ENCODE measurements at places on chromosomes 6 and 20.

DNA sequence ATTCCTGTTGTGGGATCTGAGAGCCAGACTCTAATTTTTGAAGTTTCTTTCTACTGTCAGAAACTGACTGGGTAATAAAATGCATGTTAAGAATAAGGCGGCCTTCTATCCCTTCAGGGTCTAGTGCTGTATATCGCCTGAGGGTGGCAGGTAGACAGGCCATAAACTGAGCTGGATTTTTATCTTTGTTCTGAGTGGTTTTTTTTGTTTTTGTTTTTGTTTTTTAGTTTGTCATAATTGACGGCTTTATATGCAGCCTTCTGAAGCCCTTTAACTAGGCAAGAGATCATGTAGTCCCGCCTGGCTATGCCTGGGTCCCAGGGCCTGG lies 747.7 kb upstream of the ADGRB3 start:
- DNase-seq = no peak

- no peak for DNase-seq
These were observed 92.7 kb upstream of the CD93 start for GRCh38 chr20:23178806-23179205.

- no peak for DNase-seq
These were observed 41.5 kb upstream of the TENT5A start for GRCh38 chr6:81793821-81794475.

DNA sequence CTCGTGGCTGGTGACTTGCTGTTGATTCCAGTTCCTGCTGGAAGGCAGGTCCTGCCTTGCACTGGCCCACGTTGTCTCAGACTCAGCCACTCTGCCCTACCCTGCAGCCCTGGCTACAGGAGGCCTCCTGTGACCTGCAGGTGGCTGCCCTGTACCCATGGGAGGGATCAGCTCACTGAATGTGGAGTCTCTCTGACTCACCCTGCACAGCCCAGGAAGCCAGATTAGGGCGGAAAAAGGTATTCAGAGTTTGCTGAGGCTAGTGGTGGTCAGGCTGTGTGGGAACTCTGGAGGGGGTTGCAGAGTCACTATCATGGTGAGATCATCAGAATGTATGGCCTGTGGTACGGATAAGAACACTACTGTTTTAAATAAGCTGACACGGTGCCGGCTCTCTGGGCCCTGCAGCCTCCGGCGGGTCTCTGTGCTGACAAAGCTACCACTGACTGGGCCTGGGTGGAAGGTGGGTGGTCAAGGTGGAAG lies 24.7 kb upstream of the PYGB start:
- peak; percentile 84 for DNase-seq

GRCh38 chr6:50899306-50899870 lies 80.7 kb downstream of the TFAP2B start:
- no peak for DNase-seq

DNA sequence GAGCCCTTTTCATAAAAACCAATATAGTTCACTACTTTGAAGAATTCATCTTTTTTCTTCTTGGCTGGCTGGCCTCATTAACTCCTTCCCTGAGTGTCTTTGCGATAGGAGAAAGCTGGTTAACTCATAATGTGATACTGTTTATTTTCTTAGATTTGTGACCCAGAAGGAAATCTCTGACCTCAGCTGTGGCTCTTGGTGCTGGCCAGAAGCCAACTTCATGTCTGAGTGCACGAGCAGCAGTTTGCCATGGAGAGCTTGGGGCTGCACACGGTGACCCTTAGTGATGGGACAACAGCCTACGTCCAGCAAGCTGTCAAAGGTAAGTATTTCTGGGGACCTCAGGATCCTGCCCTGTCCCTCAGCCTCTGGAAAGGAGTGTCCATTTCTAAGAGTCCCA lies 16.7 kb upstream of the DEF6 start:
- no peak for DNase-seq

GRCh38 chr6:71029555-71029954 lies 72.7 kb upstream of the B3GAT2 start:
- no peak for DNase-seq

GRCh38 chr20:49768204-49769047 lies 44.2 kb upstream of the SLC9A8 start:
- peak; percentile 79 for DNase-seq

DNA sequence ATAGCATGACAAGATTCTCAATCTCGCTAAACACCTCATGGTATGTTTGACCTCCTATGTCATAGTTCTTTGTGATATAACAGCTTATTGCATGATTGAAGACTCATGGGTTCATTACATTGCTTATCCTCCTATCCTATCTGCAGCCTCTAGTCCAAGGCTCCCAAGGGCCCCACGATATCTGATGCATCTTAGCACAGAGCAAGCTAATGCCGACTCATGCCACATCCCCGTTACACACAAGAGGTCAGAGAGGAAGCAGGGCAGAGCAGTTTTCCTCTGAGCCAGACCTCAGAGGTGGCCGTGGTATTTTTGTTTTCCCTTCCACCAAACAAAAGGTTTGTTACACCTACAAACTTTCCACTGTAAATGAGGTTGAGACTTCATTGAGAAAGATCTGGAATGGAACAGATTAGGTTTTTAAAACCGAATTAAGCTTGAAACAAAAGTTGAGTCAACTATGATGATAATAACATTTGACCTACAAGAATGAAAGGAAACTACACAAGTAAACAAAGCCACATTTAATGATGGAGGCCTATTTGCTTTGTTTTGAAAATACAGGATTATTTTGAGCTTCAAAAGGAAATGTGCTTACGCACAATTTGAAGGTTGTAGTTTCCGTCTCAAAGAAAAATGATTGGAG lies 133.9 kb upstream of the MYLIP start:
- DNase-seq = no peak

Data from hepatocyte (in vitro differentiated cells).